ENCODE measurements at places on chromosomes 2 and 18.

DNA sequence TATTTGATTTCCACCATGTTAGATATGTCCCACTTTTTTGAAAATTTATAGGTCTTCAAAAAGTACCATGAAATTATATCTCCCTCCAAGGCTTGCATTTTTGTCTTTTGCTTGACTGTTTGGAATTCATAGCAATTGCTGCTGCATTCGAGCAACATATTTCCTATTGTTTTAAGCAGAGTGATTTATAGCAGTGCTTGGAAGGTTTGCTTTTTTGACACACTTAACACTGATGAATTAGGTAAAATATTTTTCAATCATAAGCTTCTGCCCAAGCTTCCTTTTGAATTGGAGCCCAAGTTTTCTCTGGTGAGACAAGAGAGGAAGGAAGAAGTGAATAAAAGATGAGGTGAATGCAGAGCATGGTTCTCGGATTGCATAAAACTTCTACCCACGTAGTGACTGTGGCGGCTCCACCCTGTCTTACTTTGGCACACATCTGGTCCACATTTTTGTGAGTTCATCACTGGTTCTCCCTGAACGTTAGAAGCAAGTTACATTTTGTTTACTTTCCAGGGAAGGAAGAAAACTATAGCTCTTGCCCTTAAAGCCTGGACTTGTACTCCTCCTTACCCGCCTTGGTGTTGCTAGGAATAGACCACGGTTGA, 667.0 kb downstream of the TSN start:
- DNase-seq = no peak

DNA sequence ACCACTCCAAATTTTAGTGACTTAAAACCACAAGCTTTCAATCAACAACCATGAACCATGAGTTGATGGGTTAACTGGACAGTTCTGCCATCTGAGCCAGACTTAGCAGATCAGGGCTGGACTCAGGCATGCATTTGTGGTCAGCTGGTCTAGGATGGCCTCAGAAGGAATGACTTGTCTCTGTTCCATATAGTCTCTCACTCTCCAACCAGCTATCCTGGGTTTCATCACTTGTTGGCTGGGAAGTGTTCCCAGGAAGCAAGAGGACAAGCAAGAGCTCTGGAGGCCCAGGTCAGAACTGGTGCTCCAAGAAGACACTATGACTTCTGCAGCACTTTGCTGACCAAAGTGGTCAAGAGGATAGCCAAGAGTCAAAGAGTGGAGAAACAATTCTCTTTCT, 17.5 kb upstream of the MAP3K20 start:
- no peak for DNase-seq

GRCh38 chr2:86038291-86039081, 67.2 kb downstream of the POLR1A start:
- peak; percentile 81 for DNase-seq

DNA sequence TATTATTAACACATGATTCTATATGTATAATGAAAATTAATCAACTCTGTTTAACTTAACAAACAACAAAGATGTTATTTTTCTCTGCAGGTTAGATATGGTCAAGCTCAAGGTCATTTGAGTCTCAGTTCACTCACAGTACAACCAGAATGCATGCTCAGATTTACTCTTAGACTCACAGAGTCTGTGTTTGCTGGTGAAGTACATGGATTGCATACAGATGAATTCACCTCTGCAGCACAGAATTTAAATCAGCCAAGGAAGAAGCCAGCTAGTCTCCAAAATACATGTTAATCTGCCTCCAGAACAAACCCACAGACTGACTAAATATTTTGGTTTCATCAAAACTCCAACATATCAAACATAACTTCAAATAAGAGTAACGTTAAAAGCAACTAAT, 424.5 kb downstream of the RAD51AP2 start:
- no peak for DNase-seq

GRCh38 chr18:40094441-40094840, 1860.6 kb upstream of the PIK3C3 start:
- DNase-seq = no peak

DNA sequence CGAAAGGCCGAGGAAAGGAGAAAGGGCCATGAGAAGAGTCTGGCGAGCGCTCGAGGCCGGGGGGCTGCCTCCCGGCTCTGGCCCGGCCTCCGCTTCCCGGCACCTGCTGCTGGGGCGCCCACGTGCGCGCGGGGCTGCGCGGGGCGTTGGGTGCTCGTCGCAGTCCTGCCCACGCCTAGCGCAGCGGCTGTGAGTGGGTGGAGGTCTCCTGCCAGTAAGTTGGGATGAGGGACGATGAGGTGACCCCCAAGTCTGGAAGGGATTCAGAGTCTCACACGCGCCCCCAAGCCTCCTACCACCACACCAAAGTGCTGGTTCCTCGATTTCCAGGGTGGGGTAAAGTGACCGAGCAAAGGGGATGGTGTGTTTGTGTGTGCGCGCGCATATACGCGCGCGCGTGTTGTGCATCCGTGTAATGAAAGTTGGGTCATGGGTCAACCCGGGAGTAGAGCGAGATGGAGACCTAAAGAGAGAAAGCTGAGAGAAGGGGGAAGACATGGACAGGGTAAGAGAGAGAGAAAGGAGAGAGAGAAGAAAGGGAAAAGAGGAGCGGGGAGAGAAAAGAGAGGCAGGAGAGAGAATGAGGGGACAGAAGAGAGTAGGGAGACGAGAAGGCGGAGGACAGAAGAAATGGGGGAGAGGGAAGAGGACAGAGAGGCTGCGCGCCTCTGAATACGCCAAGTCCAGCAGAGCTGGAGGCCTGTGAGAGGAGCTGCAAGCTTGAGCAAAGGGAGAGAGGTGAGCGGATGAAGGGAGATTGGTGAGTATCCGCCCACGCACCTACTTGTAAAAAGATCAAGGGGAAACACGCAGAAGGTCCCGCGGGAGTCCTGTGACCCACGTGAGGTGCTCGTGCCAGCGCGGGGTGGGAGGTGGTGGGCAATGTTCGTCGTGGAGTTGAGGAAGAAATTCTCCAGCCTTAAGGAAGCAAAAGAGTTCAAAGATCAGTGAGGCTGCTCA, 1.7 kb upstream of the NETO1 start:
- no peak for DNase-seq

DNA sequence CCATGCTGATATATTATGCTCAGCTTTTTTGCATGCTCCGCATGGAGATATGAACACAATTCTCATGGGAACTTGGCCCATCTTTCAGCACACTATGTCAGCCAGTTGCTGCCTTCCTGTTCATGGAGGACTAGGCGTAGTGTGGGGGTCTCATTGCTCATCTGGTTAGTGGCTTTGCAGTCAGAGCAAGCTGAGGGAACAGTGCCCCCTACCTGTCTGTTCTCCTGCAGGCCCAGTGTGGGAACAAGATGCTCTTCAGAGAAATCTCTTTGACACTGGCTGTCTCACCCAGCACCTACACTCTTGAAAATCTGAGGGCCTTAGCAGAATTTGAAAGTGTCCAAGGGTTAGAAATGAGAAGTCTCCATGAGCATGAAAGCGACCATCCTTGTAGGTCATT, 47.1 kb downstream of the SPTBN1 start:
- DNase-seq = peak; percentile 30

DNA sequence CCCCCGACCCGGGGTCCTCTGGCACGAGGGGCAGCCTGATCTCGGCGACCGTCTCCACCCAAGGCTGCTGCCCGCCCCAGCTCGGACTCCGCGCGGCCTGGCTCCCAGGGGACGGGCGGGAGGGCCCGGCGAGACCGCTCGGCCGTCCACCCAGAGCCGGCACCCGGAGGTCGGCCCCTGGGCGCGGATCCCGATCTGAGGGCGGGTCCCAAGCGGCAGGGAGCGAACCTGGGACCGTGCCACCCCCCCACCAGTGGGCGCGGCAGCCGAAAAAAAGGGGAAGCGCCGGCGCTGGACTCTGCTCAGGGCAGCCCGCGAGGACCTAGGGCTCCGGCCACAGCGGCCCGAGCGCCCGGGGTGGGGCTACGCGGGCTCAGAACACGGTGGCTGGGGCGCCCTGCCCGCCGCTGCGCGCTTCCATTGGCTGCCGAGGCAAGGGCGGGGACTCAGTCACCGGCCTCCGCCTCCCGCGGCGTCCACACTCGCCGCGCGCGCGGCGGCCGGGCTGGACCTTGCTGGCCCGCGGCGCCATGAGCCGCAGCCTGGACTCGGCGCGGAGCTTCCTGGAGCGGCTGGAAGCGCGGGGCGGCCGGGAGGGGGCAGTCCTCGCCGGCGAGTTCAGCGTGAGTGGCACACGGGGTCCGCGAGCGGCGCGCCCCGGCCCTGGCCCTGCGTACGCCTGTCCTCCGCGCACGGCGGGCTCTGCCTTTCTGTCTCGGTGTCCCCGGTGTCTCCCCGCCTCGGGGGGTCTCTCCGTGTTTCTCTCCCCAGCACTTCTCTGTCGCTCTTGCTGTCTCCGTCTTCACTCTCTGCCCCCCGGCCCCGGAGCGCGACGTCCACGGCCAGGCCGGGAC, at the start of gene PTPN18:
PTPN18 (plus strand) TSS at position 479 of the 854 bp plus-strand sequence; CDS start at position 531, 52 bp downstream.
- peak; percentile 67 for DNase-seq

DNA sequence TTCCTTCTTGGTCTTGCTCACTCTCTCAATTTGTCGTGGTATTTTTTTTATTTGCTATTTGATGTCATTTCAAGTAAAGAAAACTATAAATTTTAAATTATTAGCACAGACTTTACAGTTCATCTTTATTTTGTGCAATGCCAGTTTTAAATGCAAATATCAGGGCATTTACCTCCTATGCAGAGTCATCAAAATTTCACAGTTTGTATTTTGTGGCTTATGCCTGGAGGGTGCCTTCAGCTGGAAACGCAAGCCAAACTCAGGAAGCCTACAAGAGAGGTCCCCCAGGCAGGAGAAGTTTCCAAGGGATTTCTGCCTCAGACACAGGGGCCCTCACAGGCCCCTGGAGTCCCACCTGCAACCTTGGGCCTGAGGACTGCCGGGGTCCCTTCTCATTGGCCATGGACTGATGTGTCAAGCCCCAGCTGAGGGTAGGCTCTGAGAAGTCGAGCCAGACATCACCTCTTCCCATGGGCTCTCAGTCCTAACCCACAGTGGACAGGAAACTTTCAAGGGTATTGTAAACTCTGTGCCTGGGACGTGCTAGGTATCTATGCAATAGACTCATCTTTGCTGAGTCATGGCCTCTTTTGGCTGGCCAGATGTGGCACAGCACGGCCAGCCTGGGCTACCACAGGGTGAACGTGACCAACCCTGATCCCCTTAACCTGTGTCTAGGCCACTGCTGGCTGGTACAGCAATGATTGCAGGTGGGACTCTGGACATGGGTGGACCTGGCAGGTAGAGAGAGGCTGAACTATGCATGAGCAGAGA, 236.5 kb downstream of the CELF4 start:
- DNase-seq = no peak

- no peak for DNase-seq
These were observed 4.0 kb downstream of the CCT7 start for GRCh38 chr2:73238149-73238548.

- DNase-seq = no peak
These were observed 414.2 kb upstream of the CHAC2 start for GRCh38 chr2:53353135-53354114.

DNA sequence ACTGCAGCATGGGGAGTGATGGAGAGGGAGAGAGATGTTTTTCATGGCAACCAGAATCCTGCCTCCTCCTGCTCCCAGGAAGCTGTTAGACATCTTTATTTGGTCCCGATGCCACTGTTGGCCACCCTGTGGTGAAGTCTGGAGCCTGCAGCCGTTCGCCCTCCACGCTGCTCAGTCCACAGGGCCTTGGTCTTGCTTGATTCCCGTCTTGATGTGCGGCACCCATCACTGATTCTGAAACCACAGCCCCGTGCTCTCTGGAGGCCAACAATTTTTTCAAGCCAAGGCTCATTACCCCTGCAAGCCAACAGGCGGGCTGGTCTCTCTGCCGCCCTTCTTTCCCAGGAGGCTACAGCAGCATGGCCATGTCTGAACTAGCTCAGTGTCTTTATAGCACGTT, 24.5 kb downstream of the SIGLEC15 start:
- DNase-seq = no peak

DNA sequence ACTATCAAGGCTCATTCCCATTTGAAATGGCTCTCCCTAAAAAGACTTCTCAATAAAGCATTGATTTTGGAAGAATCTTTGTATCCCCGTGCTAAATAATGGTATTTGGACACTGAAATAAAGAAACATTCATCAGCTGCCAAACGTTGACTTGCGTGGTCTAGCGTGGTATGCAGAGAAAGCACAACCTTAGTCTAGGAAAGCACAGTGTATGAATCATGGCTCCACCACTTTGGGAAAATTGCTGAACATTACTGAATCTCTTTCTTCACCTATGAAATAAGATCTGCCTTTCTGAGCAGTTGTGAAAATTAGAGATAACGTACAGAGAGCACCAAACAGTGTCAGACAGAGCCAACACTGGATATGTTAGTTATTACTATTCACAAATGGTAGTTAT, 353.9 kb downstream of the SS18 start:
- DNase-seq = no peak

DNA sequence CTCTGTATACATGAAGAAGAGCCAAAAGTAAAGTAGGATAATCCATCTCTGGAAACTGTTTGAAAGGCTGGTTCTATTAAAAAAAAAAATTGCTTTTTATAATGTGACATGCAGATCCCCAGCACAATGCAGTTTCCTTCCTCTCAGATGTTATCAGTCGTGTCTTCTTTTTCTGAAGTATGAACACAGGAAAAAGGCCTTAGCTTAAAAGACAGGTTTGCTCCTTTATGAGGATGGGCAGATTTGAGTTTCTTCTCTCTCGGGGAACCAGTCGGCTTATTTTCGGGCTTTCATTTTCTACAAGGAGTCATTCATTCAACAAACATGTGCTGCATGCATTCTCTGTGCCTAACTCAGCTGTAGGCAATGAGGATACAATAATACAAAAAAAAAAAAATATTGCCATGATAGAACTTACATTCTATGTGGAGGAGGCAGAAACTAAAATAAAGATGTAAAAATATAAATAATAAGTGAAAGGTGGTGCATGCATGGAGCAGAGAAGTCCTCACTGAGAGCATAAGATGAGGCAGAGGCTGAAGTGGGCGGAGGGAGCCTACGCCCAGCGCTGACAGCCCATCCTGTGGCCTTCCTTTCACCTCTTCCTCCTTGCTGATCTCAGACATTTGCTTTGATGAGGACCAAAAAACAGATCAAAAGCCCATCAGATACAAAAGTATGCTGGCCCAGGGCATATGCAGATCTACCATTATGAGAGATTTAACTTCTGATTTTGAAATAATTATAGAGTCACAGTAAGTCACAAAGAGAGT, at the start of gene CD226:
CD226 (minus strand) TSS at position 513 of the 773 bp plus-strand sequence; CDS start at position 46, 467 bp downstream.
- DNase-seq = peak; percentile 60

GRCh38 chr2:10301941-10302478, 694 bp upstream of the HPCAL1 start:
- DNase-seq = peak; percentile 7

DNA sequence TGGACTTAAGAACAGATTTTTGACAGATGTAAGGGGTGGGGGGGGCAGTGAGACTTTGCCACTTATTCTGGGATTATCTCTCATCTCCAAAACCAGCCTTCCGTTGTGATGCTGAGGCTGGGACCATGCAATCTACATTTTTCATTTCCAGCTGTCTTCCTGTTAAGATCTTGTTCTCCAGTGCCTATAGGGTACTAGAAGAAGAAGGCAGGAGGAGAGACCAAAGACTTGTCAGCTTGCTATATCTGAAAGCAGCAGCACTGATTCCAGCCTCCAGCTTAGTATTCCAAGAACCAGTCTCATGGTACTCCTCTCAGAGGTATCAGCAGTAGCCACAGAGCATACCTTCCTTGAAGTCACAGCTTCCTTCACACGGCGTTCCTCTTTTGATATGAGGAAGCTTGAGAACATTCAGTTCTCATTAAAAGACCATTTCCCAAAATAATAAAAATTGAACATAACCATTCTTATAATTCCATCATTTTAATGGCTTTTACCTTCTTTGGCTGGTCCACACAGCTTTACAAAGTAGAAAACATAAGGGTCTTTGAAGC, 49.8 kb downstream of the USP34 start:
- no peak for DNase-seq

GRCh38 chr2:41691561-41691960, 356.3 kb upstream of the PKDCC start:
- DNase-seq = no peak
